ENCODE measurements at places on chromosomes 16 and 17. TPM values are rescaled to one million over a fixed set of nuclear protein-coding genes. Genes with fewer than 3 reads are reported as not detected.
A peak's percentile ranks its signal among the peaks of the same experiment; 100 is the strongest.

DNA sequence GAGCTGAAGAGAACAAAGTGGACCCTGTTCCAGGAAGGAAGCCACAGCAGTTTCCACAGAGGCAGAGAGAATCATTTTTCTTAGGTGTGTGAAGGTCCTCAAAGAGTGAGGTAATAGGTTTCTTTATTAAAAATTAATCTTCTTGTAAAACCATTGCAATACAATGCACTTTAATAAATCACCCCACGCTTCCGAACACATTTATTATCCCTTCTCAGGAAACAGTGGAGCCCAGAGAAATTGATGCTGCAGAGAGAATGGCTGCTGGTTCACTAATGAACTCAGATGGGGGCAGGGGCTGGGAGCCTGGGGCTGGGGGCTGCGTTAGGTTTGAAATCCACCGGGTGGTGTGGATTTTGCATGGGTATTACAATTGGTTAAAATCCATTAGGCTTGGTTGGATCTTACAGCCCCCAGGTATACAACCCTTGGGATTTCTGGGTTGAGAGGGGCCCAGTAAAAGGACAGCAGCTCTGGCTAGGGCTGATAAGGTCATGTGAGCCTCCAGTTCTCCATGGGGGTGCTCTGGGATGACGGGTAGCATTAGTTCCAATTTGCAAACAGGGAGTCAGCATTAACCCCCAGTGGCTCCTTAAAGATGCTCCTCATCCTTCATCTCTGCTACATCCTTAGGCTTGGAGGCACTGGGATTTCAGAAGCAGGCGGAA is 718.1 kb upstream of the EEF2KMT start:
- no peaks in the 10 kb centered on the region for H3K27me3 ChIP-seq
- no peaks in the 10 kb centered on the region for H3K4me1 ChIP-seq
- H3K4me3 ChIP-seq, result no peak overlapping the region
- DNase-seq, result no peak
- H3K36me3 ChIP-seq, result no peaks in the 10 kb centered on the region
- no peak overlapping the region for H3K27ac ChIP-seq

DNA sequence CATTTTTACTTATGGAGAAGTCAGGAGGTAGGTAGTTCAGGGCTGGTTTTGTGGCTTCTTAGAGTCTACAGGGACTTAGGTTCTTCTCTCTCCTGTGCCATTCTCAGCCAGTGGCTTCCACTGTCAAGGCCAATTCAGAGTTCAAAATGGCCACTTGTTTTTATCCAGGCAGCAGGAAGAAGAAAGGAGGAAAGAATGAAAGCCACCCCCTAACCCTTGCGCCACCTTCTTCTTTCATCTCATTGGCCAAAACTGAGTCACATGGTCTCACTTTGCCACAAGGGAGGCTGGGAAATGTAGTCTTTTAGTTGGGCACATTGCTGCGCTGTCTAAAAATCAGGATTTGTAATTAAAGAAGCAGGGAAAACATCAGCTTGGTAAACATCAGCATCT is 60.8 kb upstream of the MED9 start:
- H3K4me1 ChIP-seq, result no peaks in the 10 kb centered on the region
- H3K27ac ChIP-seq, result peak overlapping the region; percentile 70
- no peak overlapping the region for H3K4me3 ChIP-seq
- no peaks in the 10 kb centered on the region for H3K36me3 ChIP-seq
- no peak for DNase-seq

GRCh38 chr16:30368122-30368791 is 2.0 kb downstream of the TBC1D10B start:
- H3K27me3 ChIP-seq, result no peaks in the 10 kb centered on the region
- peaks cover 38% of the 10 kb centered on the region for H3K4me1 ChIP-seq
- DNase-seq, result no peak
- H3K27ac ChIP-seq, result peak overlapping the region; percentile 85

DNA sequence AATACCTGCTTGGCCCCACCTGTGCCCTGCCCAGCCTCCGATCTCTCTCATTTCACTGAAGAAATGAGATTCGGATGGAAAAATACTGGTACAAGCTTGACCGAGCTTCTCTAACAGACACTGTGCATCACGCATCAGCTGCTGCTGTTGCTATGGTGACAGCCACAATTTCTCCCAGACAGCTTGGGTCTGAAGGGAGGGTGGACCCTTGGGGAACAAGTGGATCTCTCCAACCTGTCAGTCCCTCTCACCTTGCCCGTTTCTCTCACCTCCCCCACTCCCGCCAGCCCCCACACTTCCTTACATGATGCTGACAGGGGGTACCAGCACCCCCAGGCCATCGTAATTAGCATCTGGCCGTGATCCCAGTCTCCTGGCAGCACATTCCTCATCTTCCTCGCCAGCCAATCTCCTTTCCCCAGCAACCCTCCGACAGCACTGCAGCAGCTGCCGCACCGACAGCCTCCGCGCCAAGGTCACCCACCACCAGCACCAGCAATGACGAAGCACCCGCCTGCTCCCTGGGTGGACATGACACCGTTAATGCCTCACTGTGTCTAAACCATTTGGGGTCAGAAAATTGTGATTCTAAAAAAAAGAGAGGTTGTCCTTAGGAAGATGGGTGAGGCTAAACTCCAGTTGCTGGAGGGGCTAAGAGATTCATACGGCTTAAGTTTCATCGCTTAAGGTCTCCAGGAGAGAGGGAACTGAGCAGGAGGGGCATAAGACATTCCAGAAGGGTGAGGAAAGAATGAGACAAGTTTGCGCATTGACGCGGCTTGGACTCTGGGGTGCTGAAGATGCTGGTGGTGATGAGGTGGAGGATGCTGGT is 58.6 kb upstream of the TNRC6A start:
- H3K4me1 ChIP-seq, result no peaks in the 10 kb centered on the region
- no peaks in the 10 kb centered on the region for H3K36me3 ChIP-seq
- peaks cover 7% of the 10 kb centered on the region for H3K27me3 ChIP-seq
- H3K27ac ChIP-seq, result peak overlapping the region; percentile 68

The AGRP gene
- total RNA-seq, result not detected

- H3K27me3 ChIP-seq, result no peaks in the 10 kb centered on the region
- H3K36me3 ChIP-seq, result peaks cover 7% of the 10 kb centered on the region
- H3K4me3 ChIP-seq, result no peak overlapping the region
- DNase-seq, result peak; percentile 42
- peak overlapping the region; percentile 84 for H3K27ac ChIP-seq
These were observed 38.5 kb downstream of the PGS1 start for GRCh38 chr17:78416791-78417530.

The CLEC19A gene
- not detected for total RNA-seq

- H3K27me3 ChIP-seq, result no peaks in the 10 kb centered on the region
- H3K36me3 ChIP-seq, result no peaks in the 10 kb centered on the region
- H3K4me3 ChIP-seq, result no peak overlapping the region
- H3K4me1 ChIP-seq, result peaks cover 5% of the 10 kb centered on the region
These were observed 20.3 kb downstream of the SGF29 start for GRCh38 chr16:28573738-28574718.

DNA sequence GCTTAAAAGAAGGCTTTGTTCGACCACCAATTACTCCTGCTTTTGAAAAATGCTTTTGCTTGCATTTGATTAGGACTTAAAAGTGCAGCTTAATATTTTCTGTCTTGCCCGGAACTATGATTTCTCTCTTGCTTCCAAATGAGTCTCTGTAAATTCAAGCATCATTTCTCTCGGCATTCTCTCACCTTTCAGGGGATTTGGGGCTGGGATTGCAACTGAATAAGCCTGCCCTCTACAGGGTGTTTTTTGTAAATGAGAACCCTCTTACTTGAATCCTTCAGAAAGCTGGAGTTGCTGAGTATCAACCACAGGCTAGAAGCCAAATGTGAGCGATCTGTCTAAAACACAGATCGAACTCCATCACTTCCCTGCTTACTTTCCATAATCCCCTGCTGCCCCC is 234.6 kb downstream of the TMEM114 start:
- H3K4me1 ChIP-seq, result no peaks in the 10 kb centered on the region
- no peaks in the 10 kb centered on the region for H3K27me3 ChIP-seq
- no peaks in the 10 kb centered on the region for H3K36me3 ChIP-seq
- no peak overlapping the region for H3K4me3 ChIP-seq

DNA sequence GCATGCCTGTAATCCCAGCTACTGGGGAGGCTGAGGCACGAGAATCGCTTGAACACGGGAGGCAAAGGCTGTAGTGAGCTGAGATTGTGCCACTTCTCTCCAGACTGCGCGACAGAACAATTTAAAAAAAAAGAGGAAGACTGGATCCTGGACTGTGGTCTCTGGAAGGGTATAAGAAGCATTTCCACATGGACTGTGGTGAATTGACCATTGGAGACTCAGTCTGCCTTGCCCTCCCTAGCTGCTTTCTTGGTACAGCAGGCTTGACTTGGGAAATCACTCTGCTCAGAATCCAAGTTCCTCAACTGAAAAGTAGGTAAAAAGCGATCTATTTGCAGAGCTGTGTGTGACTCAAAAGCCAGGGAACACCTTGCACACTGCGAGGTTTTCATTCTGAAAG is 1.0 kb upstream of the MGRN1 start:
- no peak for DNase-seq
- H3K4me3 ChIP-seq, result no peak overlapping the region
- no peaks in the 10 kb centered on the region for H3K27me3 ChIP-seq
- H3K4me1 ChIP-seq, result peaks cover 14% of the 10 kb centered on the region
- H3K27ac ChIP-seq, result peak overlapping the region; percentile 97

- no peak overlapping the region for H3K4me3 ChIP-seq
- H3K4me1 ChIP-seq, result no peaks in the 10 kb centered on the region
- no peaks in the 10 kb centered on the region for H3K27me3 ChIP-seq
- no peaks in the 10 kb centered on the region for H3K36me3 ChIP-seq
- no peak for DNase-seq
These were observed 990 bp downstream of the SLC5A11 start for GRCh38 chr16:24846548-24847357.

- no peak overlapping the region for H3K27ac ChIP-seq
- no peak overlapping the region for H3K4me3 ChIP-seq
- H3K36me3 ChIP-seq, result no peaks in the 10 kb centered on the region
- H3K27me3 ChIP-seq, result peaks cover 17% of the 10 kb centered on the region
These were observed 174.3 kb upstream of the NLRP1 start for GRCh38 chr17:5758651-5759050.

GRCh38 chr16:20744922-20745440 is 3.4 kb upstream of the THUMPD1 start:
- DNase-seq, result no peak
- peaks cover 12% of the 10 kb centered on the region for H3K4me1 ChIP-seq
- H3K36me3 ChIP-seq, result no peaks in the 10 kb centered on the region
- no peak overlapping the region for H3K4me3 ChIP-seq
- H3K27me3 ChIP-seq, result no peaks in the 10 kb centered on the region

DNA sequence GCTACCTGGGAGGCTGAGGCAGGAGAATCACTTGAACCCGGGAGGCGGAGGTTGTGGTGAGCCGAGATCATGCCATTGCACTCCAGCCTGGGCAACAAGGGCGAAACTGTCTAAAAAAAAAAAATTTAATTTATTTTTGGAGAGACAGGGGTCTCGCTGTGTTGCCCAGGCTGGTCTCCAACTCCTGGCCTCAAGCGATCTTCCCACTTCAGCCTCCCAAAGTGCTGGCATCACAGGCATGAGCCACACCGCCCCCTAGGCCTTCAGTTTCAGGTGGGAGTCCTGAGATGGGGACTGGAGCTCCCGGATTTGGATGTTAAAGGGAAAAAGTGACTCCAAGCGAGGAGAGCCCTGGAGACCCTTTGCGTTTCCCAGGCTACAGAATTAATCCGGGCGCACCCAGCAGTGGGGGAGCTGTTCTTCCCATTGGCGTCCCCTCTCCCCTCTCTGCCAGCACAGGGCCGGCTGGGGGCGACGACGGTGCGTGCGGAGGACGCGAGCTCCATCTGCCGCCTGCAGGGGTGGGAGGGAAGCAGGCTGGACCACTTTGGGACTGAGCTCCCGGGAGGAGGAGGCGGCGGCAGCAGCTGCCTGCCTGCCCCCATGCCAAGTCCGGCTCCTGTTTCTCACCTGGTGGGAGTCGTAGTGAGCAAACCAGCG is 49.3 kb upstream of the USP7 start:
- no peak overlapping the region for H3K4me3 ChIP-seq
- no peaks in the 10 kb centered on the region for H3K27me3 ChIP-seq
- DNase-seq, result no peak
- H3K36me3 ChIP-seq, result no peaks in the 10 kb centered on the region

DNA sequence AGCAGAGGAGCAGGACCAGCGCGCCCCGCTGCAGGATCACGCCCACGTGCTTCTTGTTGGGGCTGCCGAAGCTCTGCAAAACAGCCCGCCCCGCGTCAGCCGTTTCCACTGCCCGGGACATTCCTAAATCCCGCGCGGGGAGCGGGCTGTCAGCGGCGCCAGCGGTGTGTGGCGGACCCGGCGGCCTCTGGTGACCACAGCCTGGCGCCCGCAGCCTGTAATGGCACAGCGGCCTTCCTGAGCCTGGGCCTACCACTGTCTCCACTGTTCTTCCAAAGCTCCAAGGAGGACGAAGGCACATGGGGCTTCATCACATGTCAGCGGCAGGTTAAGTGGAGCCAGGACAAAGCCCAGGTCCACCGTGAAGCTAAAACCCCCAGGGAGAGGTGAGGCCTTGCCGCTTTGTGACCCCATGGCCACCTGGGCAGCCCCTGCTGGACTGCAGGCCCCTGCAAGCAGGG is 2.5 kb downstream of the SLC47A2 start:
- no peak overlapping the region for H3K4me3 ChIP-seq
- H3K4me1 ChIP-seq, result no peaks in the 10 kb centered on the region
- DNase-seq, result no peak
- no peaks in the 10 kb centered on the region for H3K36me3 ChIP-seq

DNA sequence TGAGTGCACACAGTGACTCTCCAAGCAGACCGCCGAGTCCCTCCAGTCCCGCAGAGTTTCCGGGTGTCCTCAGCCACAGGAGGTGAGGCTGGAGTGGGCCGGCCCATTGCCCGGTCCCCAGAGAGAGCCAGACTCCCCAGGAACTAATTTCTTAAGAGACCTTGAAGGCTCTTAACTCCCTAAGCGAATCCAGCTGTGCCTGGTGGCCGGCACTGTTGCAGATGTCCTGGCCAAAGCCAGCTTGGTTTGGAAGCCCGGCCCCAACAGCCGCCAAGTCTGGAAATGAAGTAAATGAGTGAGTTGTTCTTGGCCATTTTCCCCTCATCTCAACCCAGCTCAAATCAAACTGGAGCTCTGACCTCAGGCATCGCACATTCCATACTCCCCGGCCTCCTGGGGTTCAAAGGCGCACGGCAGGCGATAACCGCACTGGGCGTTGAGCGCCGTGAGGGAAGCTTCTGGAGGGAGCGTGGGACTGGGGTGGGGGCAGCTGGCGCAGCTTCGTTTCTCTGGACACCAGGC is 42.0 kb downstream of the CMIP start:
- peak overlapping the region; percentile 8 for H3K27ac ChIP-seq
- H3K36me3 ChIP-seq, result no peaks in the 10 kb centered on the region
- DNase-seq, result no peak
- no peaks in the 10 kb centered on the region for H3K27me3 ChIP-seq

The PIPOX gene
- 1.2 TPM for total RNA-seq

- H3K36me3 ChIP-seq, result no peaks in the 10 kb centered on the region
- no peak overlapping the region for H3K4me3 ChIP-seq
These were observed 19.7 kb downstream of the CDC42EP4 start for GRCh38 chr17:73292031-73292531.

DNA sequence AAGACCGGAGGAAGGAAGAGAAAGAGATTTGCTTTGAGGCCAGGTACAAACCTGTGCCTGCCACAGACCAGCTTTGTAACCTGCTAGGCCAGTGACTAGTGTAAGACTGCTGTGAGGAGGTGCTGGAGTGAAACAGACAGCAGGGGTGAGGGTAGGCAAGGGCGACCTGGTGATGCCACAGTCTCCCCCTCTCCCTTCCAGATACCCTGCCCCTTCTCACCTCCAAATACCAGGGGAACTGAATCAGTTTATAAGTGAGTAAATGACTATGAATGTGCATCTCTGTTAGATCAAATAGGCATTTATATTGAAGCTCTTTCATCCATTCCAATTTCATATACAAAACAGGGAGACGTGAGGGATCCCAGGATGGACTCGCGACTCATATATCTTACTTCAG is 9.4 kb downstream of the SEC14L1 start:
- peaks cover 56% of the 10 kb centered on the region for H3K4me1 ChIP-seq
- H3K27me3 ChIP-seq, result no peaks in the 10 kb centered on the region
- H3K4me3 ChIP-seq, result no peak overlapping the region
- H3K27ac ChIP-seq, result no peak overlapping the region
- no peaks in the 10 kb centered on the region for H3K36me3 ChIP-seq

The C17orf113 gene
- 4.1 TPM for total RNA-seq

The HSF5 gene
- total RNA-seq, result 0.16 TPM

The PEX12 gene
- total RNA-seq, result 3.0 TPM

Measured in transverse colon (tissue), 4 donors.